ENCODE measurements at places on chromosomes 5 and 9. TPM values are rescaled to one million over a fixed set of nuclear protein-coding genes. Genes with fewer than 3 reads are reported as not detected.

Gene DRD1
- total RNA-seq: not detected

Gene CYLC2
- not detected for total RNA-seq

Gene LAMC3
- total RNA-seq: 0.20 TPM

Gene TRPM6
- total RNA-seq: 0.22 TPM

Gene SPATA31C1
- not detected for total RNA-seq

Gene PCDHA4
- 0.20 TPM for total RNA-seq

Gene MOB3B
- 14.3 TPM for total RNA-seq

Gene FBN2
- 0.20 TPM for total RNA-seq

Gene SPATA6L
- not detected for total RNA-seq

Gene SURF2
- total RNA-seq: 25.7 TPM

Data from gastrocnemius medialis (tissue), 4 donors.